ENCODE measurements at places on chromosomes 6 and 20.

GRCh38 chr6:47437592-47437991 lies 40.0 kb upstream of the CD2AP start:
- no peaks in the 10 kb centered on the region for H3K4me1 ChIP-seq
- DNase-seq, result no peak
- no peak overlapping the region for H3K27ac ChIP-seq
- H3K36me3 ChIP-seq, result no peaks in the 10 kb centered on the region
- no peak overlapping the region for H3K4me3 ChIP-seq
- no peaks in the 10 kb centered on the region for H3K27me3 ChIP-seq

DNA sequence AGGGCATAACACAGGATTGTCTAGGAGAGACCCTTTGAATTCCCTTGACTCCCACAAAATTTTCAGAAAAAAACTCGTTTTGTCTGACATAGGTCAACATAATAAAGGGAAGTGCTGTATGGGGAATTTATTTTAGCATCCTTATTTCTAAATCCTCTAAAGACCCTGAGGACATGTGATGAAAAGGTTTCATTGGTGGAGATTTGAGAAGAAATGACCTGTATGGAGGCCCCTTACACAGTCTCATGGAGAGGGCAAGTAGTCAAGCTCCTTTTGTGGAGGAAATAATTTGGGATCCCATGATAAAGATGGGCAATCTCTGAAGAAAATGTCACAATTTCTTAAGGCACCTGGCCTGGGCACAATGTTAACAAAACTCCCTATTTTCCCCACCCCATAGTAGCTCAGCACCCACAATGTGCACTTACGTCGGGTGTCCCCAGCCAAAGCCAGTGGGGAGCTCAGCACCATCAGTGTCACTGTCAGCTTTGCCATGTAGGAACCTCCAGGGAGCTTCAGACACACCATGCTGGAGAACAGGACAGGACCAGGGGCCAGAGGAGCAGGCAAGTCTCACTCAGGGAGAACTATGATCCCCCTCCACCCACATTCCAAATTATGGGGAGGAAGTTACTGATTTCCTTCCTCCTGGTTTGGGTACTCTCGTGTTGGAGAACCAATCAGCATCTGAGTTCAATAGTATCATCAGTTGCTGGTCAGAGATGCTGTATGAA lies at the start of gene HLA-DRB5:
Gene HLA-DRB5 (minus strand): TSS at position 591 of the 734 bp plus-strand sequence. CDS start 63 bp downstream, at position 528.
- no peaks in the 10 kb centered on the region for H3K27me3 ChIP-seq
- H3K4me1 ChIP-seq, result no peaks in the 10 kb centered on the region
- peak within 1 kb of the TSS; percentile 55 for H3K27ac ChIP-seq

- no peaks in the 10 kb centered on the region for H3K4me1 ChIP-seq
- H3K27ac ChIP-seq, result no peak overlapping the region
- H3K27me3 ChIP-seq, result no peaks in the 10 kb centered on the region
Observed at GRCh38 chr20:14707026-14707680, 369.7 kb upstream of the FLRT3 start.

- peaks cover 46% of the 10 kb centered on the region for H3K4me1 ChIP-seq
- no peak overlapping the region for H3K4me3 ChIP-seq
- no peaks in the 10 kb centered on the region for H3K36me3 ChIP-seq
- peak; percentile 24 for DNase-seq
Observed at GRCh38 chr6:75204959-75205775, 686 bp downstream of the COL12A1 start.

GRCh38 chr6:35292494-35292893 lies 5.1 kb upstream of the DEF6 start:
- no peaks in the 10 kb centered on the region for H3K27me3 ChIP-seq
- no peak overlapping the region for H3K27ac ChIP-seq
- no peak overlapping the region for H3K4me3 ChIP-seq
- no peak for DNase-seq
- H3K36me3 ChIP-seq, result peaks cover 55% of the 10 kb centered on the region

GRCh38 chr6:129646642-129647041 lies 63.3 kb downstream of the ARHGAP18 start:
- no peak for DNase-seq
- no peak overlapping the region for H3K27ac ChIP-seq
- H3K27me3 ChIP-seq, result no peaks in the 10 kb centered on the region
- H3K4me1 ChIP-seq, result no peaks in the 10 kb centered on the region

GRCh38 chr6:168838037-168838399 lies 397.0 kb downstream of the SMOC2 start:
- no peak overlapping the region for H3K4me3 ChIP-seq
- H3K4me1 ChIP-seq, result no peaks in the 10 kb centered on the region
- no peaks in the 10 kb centered on the region for H3K36me3 ChIP-seq

DNA sequence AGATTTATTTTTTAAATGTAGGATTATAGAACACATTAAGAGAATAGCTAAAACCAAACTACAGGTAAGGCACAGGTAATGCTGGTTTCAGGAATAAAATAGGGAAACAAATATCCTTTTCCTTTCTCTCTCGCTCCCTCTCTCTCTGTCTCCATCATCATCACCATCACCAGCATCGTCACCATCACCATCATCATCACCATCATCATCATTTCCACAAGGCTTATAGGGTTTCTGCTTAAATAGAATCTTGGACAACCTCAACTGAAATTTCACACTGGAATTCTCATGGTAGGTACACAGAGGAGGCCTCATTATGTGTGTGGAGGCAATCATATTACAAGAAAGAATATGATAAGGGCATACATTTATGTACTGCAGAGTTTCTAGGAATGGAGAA lies 823.6 kb downstream of the MAFB start:
- H3K27ac ChIP-seq, result no peak overlapping the region
- H3K36me3 ChIP-seq, result no peaks in the 10 kb centered on the region
- H3K4me1 ChIP-seq, result no peaks in the 10 kb centered on the region
- no peak overlapping the region for H3K4me3 ChIP-seq
- no peak for DNase-seq

- DNase-seq, result no peak
- H3K4me1 ChIP-seq, result no peaks in the 10 kb centered on the region
- peaks cover 13% of the 10 kb centered on the region for H3K27me3 ChIP-seq
- H3K27ac ChIP-seq, result no peak overlapping the region
- H3K4me3 ChIP-seq, result no peak overlapping the region
Observed at GRCh38 chr6:117531346-117531745, 48.9 kb downstream of the DCBLD1 start.

DNA sequence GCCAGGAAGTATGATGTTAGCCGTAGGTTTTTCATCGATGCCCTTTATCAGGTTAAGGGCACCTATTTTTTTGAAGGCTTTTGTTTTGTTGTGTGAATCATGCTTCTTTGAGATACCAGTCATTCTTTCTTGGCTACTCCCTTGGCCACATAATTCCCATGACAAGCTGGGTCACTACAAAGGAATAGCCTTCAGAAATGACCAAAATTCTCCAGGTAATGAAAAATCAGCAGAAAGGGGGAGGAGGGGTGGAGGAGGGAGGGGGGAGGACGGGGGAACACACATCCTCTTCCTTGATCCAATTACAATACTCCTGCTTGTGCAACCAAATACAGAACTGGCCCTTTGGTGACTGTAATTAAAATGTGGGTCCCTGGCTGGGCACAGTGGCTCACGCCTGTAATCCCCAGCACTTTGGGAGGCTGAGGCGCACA lies 21.7 kb upstream of the TGM2 start:
- peaks cover 6% of the 10 kb centered on the region for H3K27me3 ChIP-seq
- H3K36me3 ChIP-seq, result no peaks in the 10 kb centered on the region
- no peak overlapping the region for H3K4me3 ChIP-seq
- H3K4me1 ChIP-seq, result no peaks in the 10 kb centered on the region
- H3K27ac ChIP-seq, result no peak overlapping the region

DNA sequence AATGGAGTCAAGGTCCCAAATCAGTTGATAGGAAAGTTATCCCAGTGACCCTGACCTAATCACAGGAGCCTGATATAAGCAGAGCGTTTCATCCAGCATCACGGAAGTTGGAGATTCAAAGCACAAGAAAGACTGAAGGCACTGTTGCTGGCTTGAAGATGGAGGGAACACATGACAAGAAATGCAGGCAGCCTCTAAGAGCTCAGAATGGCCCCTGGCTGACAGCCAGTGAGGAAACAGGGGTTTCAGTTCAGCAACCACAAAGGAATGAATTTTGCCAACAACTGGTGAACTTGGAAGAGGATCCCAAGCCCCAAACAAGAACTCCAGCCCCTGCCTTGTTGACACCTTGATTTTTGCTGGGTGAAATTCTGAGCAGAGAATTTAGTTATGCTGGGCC lies 778.5 kb downstream of the MAFB start:
- H3K4me1 ChIP-seq, result no peaks in the 10 kb centered on the region
- H3K27ac ChIP-seq, result no peak overlapping the region
- no peak overlapping the region for H3K4me3 ChIP-seq
- DNase-seq, result no peak
- H3K36me3 ChIP-seq, result no peaks in the 10 kb centered on the region

Measured in CD4-positive, CD25-positive, alpha-beta regulatory T cell (primary cell).